CD4-positive, alpha-beta T cell treated with Interleukin-1 beta for 1 hour (primary cell): ENCODE measurements at places on chromosomes 4 and X.

- DNase-seq = no peak
Measured at GRCh38 chrX:106331606-106332005, 163.5 kb downstream of the PWWP3B start.

GRCh38 chr4:94410678-94411206 is 41.0 kb upstream of the PDLIM5 start:
- DNase-seq = no peak

- no peak for DNase-seq
Measured at GRCh38 chrX:20857746-20858145, 516.5 kb upstream of the CNKSR2 start.

DNA sequence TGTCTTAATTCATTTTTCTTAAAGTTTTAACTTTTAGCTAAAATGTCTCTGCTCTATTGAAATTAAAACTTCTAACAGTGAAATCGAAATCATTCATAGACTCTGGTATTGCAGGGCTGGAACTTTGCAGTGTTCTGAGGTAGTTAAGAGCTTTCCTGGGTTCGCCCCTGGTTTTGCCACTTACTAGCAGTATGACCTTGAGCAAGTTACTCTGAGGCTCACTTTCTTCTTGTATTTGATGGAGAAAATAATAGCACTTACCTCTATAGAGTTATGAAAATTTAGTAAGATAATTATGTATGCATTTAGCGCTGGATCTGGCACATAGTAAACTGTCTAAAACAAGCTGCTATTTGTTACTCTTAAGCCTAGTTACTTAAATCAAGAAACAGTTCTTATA is 1.7 kb downstream of the SLAIN2 start:
- DNase-seq = no peak

- DNase-seq = no peak
Measured at GRCh38 chr4:26485684-26486083, 4.6 kb downstream of the CCKAR start.

- DNase-seq = no peak
Measured at GRCh38 chr4:48271626-48272025, 2.0 kb upstream of the TEC start.

DNA sequence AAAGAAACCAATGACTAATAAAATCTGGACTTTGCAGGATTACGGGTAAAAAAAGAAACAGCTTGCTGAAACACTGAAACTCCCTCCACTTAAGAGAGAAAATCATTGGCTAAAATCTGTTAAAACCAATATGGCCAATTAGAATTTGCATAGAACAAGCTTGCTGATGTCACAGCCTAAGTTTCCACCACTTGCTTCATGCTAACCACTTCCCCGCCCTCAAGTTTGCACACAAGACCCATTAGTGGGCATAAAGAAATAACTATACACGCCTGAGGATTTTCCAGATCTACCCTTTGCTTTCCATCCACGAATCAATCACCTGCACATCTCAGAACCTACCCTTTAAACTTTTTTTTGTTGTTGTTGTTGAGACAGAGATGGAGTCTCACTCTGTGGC is 42.7 kb upstream of the PHEX start:
- DNase-seq = peak; percentile 19

- DNase-seq = no peak
Measured at GRCh38 chr4:77025643-77026321, 50.0 kb downstream of the CCNI start.

GRCh38 chrX:54950730-54951375 is 30.2 kb downstream of the TRO start:
- no peak for DNase-seq

DNA sequence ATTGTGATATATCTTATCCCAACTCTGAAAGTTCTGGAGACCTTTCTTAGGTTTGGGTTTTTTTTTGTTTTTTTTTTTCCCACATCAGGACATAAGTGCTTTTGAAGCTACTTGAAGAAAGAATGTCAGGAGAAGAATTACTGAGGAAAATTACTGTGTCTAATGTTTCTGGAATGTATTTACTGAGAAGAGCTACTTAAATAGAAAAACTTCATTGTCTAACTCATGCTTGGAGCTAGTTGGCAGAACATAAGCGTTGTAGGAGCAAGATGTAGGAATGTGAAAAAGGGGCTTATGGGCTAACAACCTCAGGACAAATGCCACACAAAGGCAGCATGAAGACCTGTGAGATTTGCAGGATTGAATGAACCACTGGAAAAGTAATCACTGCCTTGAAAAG is 166.6 kb upstream of the GLRA2 start:
- no peak for DNase-seq

DNA sequence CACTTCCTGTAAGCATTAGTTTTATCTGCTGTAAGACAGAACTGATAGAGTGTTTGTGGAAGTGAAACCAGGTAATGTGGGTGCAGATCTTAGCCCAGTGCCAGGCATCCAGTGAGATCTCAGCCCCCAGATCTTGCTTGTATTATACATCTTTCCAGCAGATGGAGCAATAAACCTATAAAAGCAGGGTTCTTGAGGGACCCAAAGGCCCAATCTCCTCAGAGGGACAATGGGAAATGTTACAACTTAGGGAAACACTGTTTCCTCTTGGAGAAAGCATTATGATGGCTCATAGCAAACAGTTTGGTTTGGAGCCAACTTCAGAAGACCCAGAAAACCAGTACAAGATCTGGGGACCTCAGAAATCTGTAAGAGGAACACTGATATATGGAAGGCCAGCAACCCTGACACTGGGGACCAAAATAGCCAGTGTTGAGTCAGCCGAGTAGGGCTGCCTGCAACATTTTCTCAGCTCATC is 206.3 kb downstream of the SLC7A11 start:
- DNase-seq = no peak
